HuH-7.5 (cell line): ENCODE measurements at places on chromosomes 11 and 22.

DNA sequence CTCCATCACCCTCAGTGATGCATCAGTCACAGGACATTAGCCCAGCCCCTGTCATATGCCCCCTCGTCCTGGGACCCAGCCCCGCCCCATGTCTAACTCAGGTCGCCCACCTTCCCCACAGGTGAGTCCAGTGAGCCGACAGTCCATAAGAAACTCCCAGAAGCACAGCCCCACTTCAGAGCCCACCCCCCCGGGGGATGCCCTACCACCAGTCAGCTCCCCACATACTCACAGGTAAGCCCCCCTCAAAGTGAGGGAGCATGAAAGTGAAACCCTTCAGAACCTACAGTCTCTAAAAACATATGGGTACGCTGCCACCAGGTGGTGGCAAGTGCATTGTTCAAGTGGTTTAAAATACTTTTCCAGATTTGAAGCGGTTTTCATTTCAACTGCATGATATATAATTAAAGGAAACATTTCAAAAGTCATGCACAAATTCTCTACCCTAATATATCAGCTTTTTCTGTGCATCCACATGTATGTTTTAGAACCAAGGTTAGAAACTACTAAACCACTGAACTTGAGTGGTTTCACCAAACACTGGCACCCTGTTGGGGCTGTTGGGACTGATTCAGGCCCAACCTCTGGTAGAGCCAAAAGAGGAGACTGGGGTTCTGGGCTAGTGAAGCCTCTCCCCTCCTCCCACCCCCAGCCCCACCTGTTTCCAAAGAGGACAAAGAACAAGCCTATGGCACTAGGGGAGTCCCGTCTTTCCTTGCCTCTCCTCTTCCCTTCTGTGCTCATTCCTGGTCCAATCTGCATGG, 17.3 kb downstream of the EPS8L2 start:
- no peak for DNase-seq

DNA sequence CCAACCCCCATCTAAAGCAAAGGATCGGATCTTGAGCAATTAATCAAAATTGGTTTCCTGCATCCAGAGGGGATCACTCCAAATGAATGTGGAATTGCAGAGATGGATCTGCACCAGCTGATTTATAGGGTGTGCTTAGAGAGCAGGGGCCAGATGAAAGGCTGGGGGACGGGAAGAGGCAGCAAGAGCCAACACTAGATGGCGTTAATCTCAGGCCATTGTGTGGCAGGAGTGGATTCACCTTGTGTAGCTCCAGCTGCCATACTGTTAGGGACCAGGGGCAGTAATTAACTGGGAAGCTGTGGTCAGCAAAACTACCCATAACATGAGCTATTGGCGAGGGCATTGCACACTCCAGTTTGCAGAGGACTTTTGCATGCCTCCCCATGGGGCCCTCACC, 35.6 kb downstream of the SERPINH1 start:
- DNase-seq, result peak; percentile 61

DNA sequence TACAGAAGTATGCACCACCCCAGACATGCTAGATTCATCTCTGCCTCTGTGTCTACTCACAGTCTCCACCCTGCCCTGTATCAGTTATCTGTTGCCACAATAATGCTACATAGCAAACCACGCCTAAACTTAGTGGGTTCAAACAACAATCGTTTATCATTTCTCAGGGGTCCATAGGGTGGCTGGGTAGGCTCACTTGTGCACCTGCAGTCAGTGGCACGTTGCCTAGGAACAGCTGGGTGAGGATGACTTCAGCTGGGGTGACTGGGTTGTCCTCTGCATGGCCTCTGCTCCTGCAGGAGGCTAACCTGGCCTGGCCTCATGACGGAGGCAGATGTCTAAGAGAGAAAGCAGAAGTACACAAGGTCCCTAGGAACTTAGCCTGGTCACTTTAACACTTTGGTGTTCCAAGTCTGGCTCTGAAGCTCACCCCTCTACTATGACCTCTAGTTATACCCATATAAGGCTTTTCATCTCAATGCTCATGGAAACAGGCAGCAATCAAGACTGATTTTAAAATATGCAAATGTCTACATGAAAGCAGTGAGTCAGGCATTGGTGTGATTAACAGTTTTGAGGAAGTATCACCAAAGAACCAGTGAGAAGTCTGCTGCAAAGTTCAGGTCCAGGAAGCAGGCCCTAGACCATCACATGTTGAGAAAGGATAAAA, 10.7 kb downstream of the OLFML1 start:
- DNase-seq, result no peak

- DNase-seq, result no peak
These were observed 116.6 kb upstream of the NARS2 start for GRCh38 chr11:78691215-78691614.

GRCh38 chr22:45859231-45860161, 117.5 kb downstream of the WNT7B start:
- peak; percentile 73 for DNase-seq

- DNase-seq, result peak; percentile 39
These were observed 8.6 kb upstream of the RBM4B start for GRCh38 chr11:66686100-66686785.

GRCh38 chr11:87451395-87451794, 413.7 kb downstream of the TMEM135 start:
- DNase-seq, result no peak

GRCh38 chr22:21041937-21042336, 3.8 kb upstream of the LRRC74B start:
- no peak for DNase-seq

- no peak for DNase-seq
These were observed 61.5 kb downstream of the STIM1 start for GRCh38 chr11:3916962-3917361.

- DNase-seq, result no peak
These were observed 1309.7 kb downstream of the LRRC4C start for GRCh38 chr11:40149721-40150120.

DNA sequence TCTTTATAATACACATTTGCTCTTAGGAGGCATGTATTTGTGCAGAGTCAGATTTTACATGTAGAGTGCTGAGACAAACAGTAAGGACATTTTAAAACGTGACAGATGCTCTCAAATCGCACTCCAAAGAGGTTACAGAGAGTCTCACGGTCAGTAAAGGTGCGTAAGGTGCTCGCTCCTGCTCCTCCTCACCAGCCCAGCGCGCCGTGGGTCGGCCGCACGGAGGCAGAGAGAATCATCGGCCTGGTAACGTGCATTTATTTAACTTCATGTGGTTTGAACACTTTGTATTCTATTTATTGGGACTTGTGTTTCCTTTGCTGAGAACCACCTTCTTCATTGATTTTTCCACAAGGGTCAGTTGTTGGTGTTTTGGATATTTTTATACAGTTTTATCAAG, 900.1 kb downstream of the BRD1 start:
- DNase-seq, result no peak

DNA sequence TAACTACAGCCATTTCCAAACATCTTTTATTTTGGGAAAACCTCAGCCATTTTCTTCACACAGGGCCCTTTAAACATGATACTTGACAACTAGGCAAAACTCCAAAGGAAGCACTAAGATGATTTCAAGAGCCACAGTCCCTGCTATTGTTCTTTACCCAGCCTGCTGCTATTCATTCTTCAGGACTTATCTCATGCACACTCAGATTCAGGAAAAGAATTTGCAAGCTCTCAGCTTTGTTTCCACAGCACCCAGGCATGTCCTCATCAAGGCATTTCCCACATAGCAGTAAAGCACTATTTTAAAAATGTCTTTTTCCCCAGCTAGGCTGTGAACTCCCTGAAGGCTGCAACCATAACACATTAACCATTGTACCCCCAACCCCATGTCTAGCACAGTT, 609.3 kb upstream of the CCDC90B start:
- no peak for DNase-seq

GRCh38 chr11:2432171-2432621, 12.1 kb downstream of the TRPM5 start:
- no peak for DNase-seq

GRCh38 chr11:71527576-71528210, 626 bp downstream of the KRTAP5-7 start:
- DNase-seq, result no peak

DNA sequence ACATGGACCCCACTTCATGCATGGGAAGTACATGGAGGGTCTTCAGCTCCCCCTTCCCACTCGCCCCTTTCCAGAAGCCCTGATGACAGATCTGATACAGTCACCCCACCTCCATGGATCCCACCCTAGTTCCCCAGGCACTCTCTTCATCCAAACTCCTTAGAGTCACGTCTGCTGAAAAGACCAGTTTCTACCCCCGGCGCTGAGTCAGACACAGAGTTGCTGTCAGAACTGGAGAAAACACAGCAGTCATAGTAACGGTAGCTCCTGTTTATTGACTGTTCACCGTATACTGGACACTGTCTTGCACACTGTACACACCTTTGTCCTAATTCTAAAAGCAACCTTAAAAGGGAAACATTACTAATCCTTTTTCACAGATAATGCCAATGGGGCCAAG, 29.1 kb downstream of the DRD2 start:
- no peak for DNase-seq

DNA sequence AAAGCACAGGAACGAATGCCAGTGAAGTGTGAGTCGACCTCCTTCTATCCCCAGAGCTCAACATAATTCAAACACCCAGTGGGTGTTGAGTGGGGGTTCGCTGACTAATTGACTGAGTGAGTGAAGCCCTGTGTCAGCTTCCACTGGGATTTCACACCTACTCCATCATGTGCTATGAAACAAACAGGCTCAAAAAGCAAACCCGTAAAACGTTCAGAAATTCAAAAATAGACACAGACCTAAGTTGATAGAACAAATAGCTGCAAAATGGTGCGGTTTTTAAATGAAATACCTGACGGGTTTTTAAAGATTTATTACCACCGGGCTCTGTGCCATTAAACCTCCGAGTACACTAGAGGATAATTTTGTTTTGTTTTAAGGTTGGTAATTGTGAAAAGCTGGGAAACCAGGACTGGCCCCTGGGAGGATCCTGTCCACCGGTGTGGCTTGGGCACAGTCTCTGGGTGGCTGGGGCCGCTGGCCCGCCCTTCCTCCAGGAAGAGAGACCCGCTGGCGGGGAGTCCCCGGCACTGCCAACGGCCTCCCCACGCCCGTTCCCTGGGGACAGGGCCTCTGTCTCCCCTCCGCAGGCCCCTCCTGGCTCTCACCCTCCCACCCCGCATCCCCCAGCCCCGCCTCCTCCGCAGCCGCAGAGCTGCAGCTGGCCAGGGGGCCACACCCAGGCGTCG, 13.6 kb downstream of the KCNJ5 start:
- no peak for DNase-seq

DNA sequence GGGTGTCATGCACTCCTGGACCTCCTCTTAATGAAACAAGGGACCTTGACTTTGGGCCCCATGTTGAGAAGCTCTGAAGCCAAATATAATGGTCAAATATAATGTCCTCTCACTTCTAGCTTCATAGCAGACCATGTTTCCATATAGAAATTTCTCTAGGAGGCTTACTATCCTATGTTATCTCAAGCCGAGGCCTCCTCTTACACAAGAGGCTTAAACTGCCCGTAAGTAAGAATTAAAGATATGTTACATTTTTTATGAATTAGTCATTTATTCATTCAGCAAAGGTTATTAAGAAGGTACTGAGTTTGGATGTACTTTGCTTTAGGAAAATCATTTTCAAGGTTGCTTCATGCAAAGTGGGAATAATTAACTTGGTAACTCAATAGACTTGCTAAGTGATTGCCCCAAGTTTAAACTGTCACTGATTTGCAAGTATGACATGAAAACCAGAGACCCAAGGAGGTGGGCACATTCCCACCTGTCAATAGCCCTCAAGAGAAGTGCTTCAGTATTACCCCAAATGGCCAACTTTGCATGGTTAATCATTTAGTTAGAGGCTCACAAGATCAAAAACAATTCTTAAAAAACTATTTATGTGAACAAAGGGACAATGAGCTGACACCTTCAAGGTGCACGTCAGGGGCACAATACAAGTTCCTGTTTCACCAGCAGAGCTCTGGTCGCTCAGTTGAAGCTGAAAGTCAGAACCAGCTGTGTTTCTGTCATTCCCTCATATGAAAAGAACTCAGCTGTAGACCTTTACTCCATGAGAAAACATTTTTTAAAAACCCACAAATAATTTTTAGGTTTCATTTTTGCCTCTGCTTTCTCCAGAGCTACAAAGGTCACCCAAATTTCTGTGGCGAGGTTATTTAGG, 20.9 kb downstream of the BDNF start:
- no peak for DNase-seq

DNA sequence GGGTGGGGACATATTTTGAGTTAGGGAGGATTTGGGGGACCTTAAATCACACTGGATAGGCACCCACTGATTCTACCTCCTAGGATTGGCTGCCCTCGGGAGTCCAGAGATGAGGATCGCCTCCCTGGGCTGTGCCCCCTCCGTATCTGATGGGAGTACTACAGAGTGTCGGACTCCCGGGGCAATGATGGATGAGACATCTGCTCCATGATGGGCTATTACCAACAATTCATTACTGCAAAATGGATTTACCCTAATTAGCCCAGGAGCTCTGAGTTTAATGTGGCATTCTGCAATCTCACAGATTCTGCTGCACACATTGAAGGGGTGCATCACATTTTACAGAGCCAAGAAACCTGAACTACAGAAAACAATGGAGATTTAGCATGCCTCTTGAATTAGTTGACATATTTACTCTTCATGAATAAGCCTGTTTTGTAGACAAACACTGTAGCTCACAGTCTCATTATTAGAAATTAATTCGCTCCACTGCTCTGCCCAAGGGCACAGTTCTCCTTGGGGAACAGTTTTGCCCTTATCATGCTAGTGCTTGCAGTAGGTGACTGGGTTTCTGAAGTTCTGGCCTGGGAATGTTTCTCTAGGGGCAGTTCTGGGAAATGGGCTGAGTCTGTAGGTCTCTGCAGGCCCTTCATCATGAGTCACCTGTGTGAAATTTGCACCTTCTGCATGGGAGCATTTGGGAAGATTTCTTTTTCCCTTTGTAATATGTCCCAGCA, 217.1 kb upstream of the PLET1 start:
- DNase-seq, result no peak

DNA sequence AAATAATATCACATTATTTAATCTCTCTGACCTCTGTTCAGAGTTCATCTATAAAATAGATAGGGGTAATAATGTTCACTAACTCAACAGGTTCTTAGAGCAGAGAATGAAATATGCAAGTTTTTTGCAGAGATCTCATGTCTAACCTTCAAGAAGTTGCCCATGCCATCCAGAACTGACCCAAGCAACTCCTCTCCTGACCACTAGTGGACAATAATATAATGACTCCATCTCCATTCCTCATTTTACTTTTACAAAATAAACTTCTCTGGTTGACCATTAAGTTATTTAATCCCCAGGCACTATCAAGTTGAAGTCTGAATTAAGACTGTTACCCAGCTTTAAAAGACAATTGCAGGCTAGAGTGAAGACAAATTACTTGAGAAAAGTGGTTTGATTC, 382.6 kb downstream of the KCNA4 start:
- no peak for DNase-seq

- DNase-seq, result no peak
These were observed 83.7 kb downstream of the STIM1 start for GRCh38 chr11:3939211-3939610.

- no peak for DNase-seq
These were observed 46.0 kb upstream of the KLHL35 start for GRCh38 chr11:75478783-75479596.

GRCh38 chr11:61545341-61545740, 35.5 kb downstream of the SYT7 start:
- peak; percentile 99 for DNase-seq

- DNase-seq, result no peak
These were observed 17.4 kb downstream of the OOSP4A start for GRCh38 chr11:59981106-59981770.

GRCh38 chr11:113481226-113481625, 6.0 kb upstream of the DRD2 start:
- no peak for DNase-seq

GRCh38 chr11:65796726-65797601, 10.1 kb downstream of the OVOL1 start:
- no peak for DNase-seq
